ENCODE measurements at places on chromosomes 3 and 15. TPM values are rescaled to one million over a fixed set of nuclear protein-coding genes. Genes with fewer than 3 reads are reported as not detected.

Gene MLF1
- total RNA-seq = 21.0 TPM

- H3K27me3 ChIP-seq = no peaks in the 10 kb centered on the region
- H3K27ac ChIP-seq = no peak overlapping the region
- no peak overlapping the region for H3K4me3 ChIP-seq
- DNase-seq = no peak
- no peaks in the 10 kb centered on the region for H3K36me3 ChIP-seq
- no peaks in the 10 kb centered on the region for H3K4me1 ChIP-seq
Observed at GRCh38 chr3:26657348-26657976, 34.9 kb downstream of the LRRC3B start.

Gene ARPIN
- 26.0 TPM for total RNA-seq

- H3K4me1 ChIP-seq = peaks cover 5% of the 10 kb centered on the region
- H3K36me3 ChIP-seq = no peaks in the 10 kb centered on the region
- no peak overlapping the region for H3K27ac ChIP-seq
Observed at GRCh38 chr3:46206282-46207015, 1.7 kb downstream of the CCR1 start.

DNA sequence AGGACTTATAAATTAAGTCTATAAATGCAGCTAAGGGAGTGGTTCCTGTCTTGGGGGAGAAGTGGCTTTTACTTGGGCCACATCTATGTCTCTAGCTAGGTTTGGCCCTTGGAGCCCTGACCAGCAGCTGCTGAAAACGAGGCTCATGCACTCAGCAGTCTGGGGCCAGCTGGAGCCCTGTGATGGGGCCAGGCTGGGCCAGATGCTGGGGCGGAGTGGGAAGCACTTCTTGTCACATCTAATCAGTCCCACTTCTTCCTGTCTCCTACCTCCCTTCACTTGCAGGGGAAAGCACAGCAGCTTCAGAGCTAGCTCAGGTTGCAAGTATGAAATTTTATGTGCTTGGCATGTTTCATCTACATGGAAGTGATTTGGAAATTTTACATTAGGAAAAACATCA is 209.9 kb upstream of the ROPN1 start:
- H3K4me1 ChIP-seq = peaks cover 71% of the 10 kb centered on the region
- no peak for DNase-seq
- no peaks in the 10 kb centered on the region for H3K27me3 ChIP-seq
- peak overlapping the region; percentile 53 for H3K27ac ChIP-seq
- no peak overlapping the region for H3K4me3 ChIP-seq
- H3K36me3 ChIP-seq = no peaks in the 10 kb centered on the region

Gene TSPAN3
- total RNA-seq = 259 TPM

Gene FAM81A
- total RNA-seq = 4.2 TPM

GRCh38 chr3:148030975-148031374 is 621.8 kb downstream of the ZIC1 start:
- H3K27ac ChIP-seq = no peak overlapping the region
- DNase-seq = no peak
- H3K4me1 ChIP-seq = no peaks in the 10 kb centered on the region
- H3K36me3 ChIP-seq = no peaks in the 10 kb centered on the region
- no peak overlapping the region for H3K4me3 ChIP-seq

DNA sequence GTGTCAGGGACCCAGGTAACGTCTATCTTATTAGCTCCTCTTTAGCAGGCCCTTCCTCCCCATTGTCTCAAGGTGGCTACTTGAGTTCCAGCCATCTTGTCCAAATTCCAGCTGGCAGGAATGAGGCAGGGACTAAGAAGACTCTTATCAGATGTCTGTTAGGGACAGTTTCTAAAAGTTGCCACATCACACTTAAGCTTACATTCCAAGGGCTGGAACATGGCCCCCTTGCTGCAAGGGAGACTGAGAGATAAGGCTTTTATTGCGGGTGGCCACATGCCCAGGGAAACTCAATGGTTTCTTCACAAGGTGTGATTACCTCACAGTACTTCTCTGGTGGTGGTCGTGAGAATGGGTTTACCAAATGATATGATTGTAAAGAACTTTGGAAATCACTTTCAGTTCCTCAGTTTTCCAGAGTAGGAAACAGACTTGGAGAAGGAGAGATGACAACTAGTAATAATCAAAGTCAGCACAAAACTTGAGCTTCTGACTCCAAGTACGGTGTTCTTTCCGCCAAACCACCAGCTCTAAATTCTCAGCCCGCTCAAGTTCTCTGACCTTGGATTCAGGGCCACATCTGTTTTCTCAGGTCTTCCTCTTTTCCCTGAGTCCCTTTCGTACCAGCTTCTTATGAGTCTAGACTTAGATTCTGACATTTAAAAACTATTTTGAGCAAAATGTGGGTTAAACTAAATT is 14.2 kb downstream of the PDIA5 start:
- peaks cover 44% of the 10 kb centered on the region for H3K4me1 ChIP-seq
- DNase-seq = no peak
- no peak overlapping the region for H3K27ac ChIP-seq
- H3K36me3 ChIP-seq = no peaks in the 10 kb centered on the region

- no peaks in the 10 kb centered on the region for H3K27me3 ChIP-seq
- peaks cover 18% of the 10 kb centered on the region for H3K4me1 ChIP-seq
- DNase-seq = no peak
- no peak overlapping the region for H3K27ac ChIP-seq
- H3K4me3 ChIP-seq = no peak overlapping the region
Observed at GRCh38 chr3:71164881-71165280, 418.6 kb downstream of the FOXP1 start.

GRCh38 chr3:13004376-13004775 is 68.9 kb downstream of the IQSEC1 start:
- peaks cover 41% of the 10 kb centered on the region for H3K4me1 ChIP-seq
- no peaks in the 10 kb centered on the region for H3K27me3 ChIP-seq
- H3K27ac ChIP-seq = no peak overlapping the region

Gene SCN10A
- not detected for total RNA-seq

DNA sequence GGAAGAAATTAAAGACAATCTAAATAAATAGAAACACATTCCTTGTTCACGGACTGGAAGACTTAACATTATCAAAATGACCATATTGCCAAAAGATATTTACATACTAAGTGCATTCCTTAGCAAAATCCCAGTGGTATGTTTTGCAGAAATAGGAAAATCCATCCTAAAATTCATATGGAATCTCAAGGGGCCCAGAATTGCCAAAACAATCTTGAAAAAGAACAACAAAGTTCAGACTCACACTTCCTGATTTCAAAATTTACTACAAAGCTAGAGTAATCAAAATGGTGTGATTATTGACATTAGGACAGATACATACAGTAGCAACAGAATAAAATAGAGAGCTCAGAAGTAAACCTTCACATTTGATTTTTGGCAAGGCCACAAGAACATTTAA is 515.5 kb downstream of the OCA2 start:
- no peaks in the 10 kb centered on the region for H3K36me3 ChIP-seq
- peaks cover 14% of the 10 kb centered on the region for H3K27me3 ChIP-seq
- H3K4me3 ChIP-seq = no peak overlapping the region
- DNase-seq = no peak

Gene HCLS1
- total RNA-seq = 0.45 TPM

DNA sequence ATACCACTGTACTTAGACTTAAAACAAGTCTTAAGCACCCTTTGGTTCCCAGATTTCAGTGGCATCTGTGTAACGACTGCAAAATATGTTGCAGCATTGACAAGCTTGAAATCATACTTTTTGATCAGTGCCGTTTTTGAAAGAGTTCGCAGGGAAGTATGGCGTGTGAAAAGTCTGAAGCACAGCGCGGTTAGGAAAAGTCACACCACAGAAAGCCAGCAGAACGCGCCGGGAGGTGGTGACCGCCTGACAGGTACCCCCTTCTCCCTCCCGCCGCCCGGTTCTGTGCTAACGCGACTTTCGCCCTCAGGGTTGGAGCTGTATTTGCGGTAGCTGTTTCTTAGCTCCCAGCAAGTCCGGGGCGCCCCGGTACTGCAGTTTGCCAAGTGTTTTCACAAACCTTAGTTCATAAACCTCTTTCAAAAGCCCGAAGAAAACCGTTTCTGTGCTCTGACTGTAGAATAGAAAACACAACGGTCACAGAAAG is 481 bp upstream of the CRYBG3 start:
- peaks cover 21% of the 10 kb centered on the region for H3K4me1 ChIP-seq
- peak overlapping the region; percentile 89 for H3K4me3 ChIP-seq
- no peak overlapping the region for H3K27ac ChIP-seq

GRCh38 chr3:184259878-184260723 is 1.3 kb downstream of the CAMK2N2 start:
- H3K27ac ChIP-seq = peak overlapping the region; percentile 19
- DNase-seq = peak; percentile 45
- H3K36me3 ChIP-seq = no peaks in the 10 kb centered on the region
- peaks cover 18% of the 10 kb centered on the region for H3K4me1 ChIP-seq
- H3K27me3 ChIP-seq = peaks cover 77% of the 10 kb centered on the region

- H3K4me1 ChIP-seq = peaks cover 35% of the 10 kb centered on the region
- H3K27ac ChIP-seq = no peak overlapping the region
- H3K27me3 ChIP-seq = no peaks in the 10 kb centered on the region
- H3K36me3 ChIP-seq = peaks cover 5% of the 10 kb centered on the region
- no peak for DNase-seq
Observed at GRCh38 chr3:61617651-61618050, 56.3 kb downstream of the PTPRG start.

DNA sequence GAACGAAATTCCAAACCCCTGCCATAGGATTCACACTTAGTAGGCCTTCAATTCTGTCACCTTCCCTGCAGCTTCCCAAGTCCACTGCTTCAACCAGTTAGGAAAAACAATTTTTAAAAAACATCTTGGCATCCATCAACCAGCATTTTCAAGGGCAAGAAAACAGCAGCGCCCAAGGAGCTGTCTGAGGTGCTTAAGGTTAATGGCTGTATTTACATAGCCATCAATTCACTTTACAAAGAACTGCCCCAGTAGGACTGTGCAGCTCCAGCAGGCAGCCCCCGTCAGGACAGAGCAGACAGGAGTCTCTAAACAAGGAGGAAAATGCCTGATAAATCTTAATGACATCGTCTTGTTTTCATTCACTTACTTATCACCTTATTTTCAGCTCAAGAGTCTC is 13.3 kb downstream of the TAFA4 start:
- H3K4me3 ChIP-seq = no peak overlapping the region
- peaks cover 35% of the 10 kb centered on the region for H3K27me3 ChIP-seq
- H3K27ac ChIP-seq = no peak overlapping the region
- no peak for DNase-seq
- no peaks in the 10 kb centered on the region for H3K36me3 ChIP-seq
- no peaks in the 10 kb centered on the region for H3K4me1 ChIP-seq

DNA sequence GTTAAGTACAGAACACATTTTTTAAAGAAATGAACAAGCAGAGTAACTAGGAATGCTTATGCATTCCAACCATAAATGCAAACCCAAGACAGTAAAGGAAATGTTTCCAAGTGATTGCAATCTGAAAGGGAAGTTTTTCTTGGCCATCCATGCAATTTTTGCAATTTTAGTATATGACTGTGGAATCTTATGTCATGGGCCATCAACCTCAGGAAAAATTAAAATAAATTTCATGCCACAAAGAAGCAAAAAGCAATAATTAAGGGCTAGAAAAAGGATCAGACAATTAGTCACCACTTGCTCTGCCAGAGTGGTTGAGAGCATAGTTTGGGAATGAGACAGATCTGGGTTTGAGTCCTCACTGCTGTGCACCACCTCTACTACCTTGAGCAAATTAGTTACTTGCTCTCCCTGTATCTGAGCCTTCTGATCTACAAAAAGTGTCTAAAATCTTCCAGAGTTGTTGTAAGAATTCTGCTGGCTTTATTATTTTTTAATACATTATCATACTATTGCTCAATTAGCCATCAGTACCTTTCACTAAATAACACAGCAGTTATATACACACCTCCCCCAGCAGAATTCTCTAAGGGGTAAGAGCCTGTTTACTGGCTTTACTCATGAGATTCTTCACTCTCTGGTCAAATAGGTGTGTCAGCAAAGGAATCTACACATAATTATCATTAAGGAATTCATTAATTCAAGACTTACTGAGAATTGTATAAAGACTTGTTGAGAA is 49.7 kb upstream of the FBN1 start:
- no peaks in the 10 kb centered on the region for H3K4me1 ChIP-seq
- H3K4me3 ChIP-seq = no peak overlapping the region
- H3K27me3 ChIP-seq = no peaks in the 10 kb centered on the region
- H3K36me3 ChIP-seq = no peaks in the 10 kb centered on the region
- no peak overlapping the region for H3K27ac ChIP-seq

GRCh38 chr15:70477750-70478250 is 285.6 kb downstream of the UACA start:
- H3K36me3 ChIP-seq = no peaks in the 10 kb centered on the region
- H3K4me3 ChIP-seq = no peak overlapping the region
- H3K4me1 ChIP-seq = peaks cover 26% of the 10 kb centered on the region
- no peak for DNase-seq
- H3K27ac ChIP-seq = no peak overlapping the region

Gene PSTPIP1
- 1.5 TPM for total RNA-seq

- DNase-seq = no peak
- no peaks in the 10 kb centered on the region for H3K36me3 ChIP-seq
- H3K4me1 ChIP-seq = no peaks in the 10 kb centered on the region
- no peaks in the 10 kb centered on the region for H3K27me3 ChIP-seq
- no peak overlapping the region for H3K27ac ChIP-seq
- H3K4me3 ChIP-seq = no peak overlapping the region
Observed at GRCh38 chr3:151877269-151877668, 3.8 kb downstream of the SUCNR1 start.

DNA sequence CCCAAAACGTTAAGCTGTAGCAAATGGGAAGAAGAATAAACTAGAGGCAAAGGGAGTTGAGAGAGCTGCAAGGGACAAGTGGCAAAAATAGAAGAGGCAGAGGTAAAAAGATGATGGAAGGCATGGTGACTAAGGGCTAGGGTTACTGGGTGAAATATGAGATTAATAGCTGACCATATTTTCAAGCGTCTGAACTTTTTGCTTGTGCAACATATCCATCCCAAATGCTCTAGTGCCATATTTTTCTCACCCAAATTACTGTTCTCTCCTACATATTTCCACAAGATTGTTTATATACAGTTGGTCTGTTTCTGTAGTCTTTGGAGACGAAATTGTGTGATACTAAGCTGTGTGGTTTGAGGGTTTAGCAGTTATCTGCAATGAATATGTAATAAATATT is 145.5 kb downstream of the GMNC start:
- DNase-seq = no peak
- no peak overlapping the region for H3K4me3 ChIP-seq
- no peaks in the 10 kb centered on the region for H3K27me3 ChIP-seq
- H3K4me1 ChIP-seq = no peaks in the 10 kb centered on the region

GRCh38 chr3:108835101-108835500 is 12.5 kb downstream of the TRAT1 start:
- no peak overlapping the region for H3K4me3 ChIP-seq
- H3K4me1 ChIP-seq = peaks cover 26% of the 10 kb centered on the region
- H3K27ac ChIP-seq = no peak overlapping the region
- DNase-seq = no peak
- H3K27me3 ChIP-seq = no peaks in the 10 kb centered on the region

GRCh38 chr3:189262746-189263145 is 91.0 kb downstream of the TPRG1 start:
- no peaks in the 10 kb centered on the region for H3K36me3 ChIP-seq
- no peak overlapping the region for H3K4me3 ChIP-seq
- H3K27ac ChIP-seq = no peak overlapping the region
- no peak for DNase-seq

Gene ZDHHC23
- 0.28 TPM for total RNA-seq

Gene PLA2G4E
- total RNA-seq = not detected

Measured in neural crest cell (in vitro differentiated cells).